ENCODE measurements at places on chromosomes 16 and 17.

- DNase-seq: no peak
These were observed 58.0 kb downstream of the NUP88 start for GRCh38 chr17:5361426-5361825.

GRCh38 chr17:31579265-31579664 is 187.8 kb downstream of the RAB11FIP4 start:
- DNase-seq: peak; percentile 36

DNA sequence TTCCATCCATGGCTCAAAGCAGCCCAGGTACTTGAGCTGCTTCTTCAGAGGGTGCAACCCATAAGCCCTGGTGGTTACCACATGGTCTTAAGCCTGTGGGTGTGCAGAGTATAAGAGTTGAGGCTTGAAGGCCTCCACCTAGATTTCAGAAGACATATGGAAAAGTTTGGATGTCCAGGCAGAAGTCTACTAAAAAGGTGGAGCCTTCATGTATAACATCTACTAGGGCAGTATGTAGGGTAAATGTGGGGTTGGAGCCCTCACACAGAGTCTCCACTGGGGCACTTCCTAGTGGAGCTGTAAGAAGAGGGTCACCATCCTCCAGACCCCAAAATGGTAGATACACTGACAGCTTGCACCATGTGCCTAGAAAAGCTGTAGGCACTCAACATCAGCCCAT is 120.9 kb downstream of the HS3ST3A1 start:
- no peak for DNase-seq

DNA sequence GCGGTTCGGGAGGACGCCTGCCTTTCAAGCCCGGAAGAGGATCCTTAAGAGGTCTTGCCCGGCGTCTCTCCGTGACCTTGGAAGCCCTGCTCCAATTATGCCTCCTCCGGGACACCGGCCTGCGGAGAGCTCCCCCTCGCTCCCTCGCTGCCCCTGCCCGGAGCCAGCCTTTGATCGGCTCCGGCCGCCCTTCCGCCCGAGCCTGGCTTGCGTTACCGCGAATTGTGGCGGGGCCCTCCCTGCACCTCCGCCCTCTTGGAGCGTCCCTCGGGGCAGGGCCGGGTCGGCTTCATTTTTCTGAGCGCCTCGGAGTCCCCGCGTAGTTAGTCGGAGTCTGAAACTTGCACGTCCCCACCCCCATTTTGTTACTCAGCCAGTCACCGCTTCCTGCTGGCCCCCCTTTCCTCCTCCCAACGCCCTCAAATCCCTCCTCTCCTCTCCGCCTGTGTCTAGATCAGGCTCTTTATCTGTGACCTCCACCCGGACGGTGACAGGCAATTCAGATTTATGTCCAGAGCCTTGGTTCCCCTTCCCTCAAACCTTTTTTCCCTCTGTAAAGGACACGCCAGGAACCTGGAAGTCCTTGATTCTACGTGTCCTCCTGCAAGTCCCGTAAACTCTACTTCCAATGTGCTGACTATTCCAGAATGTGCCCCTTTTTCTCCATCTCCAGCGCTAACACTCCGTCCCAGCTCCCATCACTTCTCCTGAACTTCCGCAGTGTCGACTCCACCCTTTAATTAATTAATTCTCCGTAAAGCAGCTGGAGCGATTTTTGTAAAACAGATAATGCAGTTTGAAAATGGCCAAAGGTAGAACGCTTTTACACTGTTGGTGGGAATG is 569 bp upstream of the RABEP2 start:
- peak; percentile 86 for DNase-seq

DNA sequence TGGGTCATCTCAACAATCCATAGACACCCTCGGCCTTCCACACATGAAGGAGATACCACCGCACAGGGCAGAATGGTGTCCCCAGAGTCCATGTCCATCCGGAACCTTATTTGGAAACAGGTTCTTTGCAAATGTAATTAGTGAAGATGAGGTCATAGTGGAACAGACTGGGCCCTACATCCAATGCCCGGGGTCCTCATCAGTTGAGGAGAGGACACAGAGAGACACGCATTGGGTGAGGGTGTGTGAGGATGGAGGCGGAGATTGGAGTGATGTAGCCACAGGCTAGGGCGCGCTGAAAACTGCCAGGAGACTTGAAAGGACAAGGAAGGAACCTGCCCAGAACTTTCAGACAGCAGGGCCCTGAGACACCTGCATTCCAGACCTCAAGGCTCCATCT is 169.4 kb downstream of the ENGASE start:
- no peak for DNase-seq

GRCh38 chr17:36131421-36131820 is 27.8 kb downstream of the CCL4 start:
- DNase-seq: no peak

GRCh38 chr16:3283543-3284447 is 504 bp downstream of the ZNF263 start:
- DNase-seq: peak; percentile 27

DNA sequence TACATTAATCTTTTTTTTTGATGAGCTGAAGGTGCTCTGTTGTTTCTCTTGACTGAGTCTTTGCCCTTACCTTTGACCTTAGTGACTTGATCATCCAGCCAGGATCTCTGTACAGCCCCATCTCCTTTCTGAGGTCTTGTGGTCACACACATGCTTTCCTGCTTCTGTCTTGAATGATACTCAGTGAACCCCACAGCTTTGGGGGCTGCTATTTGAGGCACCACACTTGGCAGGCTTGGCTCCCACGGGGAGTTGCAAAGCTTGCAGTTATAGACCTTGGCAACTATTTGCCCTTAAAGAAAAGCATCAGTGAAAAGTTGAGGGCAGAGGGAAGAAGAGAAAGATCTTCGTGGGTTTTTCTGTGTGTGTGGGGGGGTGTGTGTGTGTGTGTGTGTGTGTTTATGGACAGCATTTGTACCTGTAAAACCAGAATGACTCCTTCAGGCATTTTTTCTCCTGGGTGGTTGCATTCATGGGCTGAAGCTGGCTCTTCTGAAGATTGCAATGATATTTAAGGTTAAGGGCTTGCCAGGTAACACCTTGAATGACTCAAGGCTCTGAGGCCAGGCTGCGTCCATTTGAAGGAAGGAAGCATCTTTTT is 101.6 kb downstream of the MSI2 start:
- no peak for DNase-seq

DNA sequence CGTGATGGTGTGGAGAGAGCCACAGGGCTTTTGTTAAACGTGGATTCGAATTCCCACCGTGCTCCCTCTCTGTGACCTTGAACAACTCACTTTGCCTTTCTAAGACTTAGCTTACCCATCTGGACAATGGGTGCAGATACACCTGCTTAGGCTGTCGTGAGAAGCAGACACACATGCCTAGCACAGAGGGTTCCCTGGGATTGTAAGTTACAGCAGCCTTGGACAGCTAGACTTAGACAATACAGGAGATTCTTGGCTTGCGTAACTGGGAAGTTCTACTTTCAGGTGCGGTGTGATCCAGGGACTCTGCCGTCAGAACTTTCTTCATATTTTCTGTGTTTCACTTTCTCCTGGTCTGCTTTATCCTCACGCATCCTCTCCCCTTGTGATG is 127.0 kb downstream of the ABCC1 start:
- DNase-seq: no peak

DNA sequence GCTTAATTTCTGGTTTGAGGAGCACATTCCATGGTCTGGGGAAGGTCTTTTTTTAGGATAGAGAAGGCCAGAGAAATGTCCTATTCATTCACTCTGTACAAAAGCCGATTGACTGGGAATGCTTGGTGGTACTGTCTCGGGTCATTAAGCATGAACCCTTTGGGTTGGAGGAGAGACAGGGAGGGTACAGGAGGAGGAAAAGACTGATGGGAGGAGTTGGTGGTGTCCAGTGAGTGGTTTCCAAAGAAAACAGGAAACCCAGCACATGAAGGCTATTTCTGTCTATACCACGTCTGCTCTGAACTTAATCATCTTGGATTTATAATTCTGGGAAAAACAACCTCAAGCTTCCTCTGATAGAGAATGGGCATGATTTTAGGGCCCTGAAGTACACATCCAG is 111.9 kb downstream of the XYLT1 start:
- DNase-seq: peak; percentile 22

GRCh38 chr17:60390925-60391470 is 935 bp downstream of the USP32 start:
- peak; percentile 37 for DNase-seq

DNA sequence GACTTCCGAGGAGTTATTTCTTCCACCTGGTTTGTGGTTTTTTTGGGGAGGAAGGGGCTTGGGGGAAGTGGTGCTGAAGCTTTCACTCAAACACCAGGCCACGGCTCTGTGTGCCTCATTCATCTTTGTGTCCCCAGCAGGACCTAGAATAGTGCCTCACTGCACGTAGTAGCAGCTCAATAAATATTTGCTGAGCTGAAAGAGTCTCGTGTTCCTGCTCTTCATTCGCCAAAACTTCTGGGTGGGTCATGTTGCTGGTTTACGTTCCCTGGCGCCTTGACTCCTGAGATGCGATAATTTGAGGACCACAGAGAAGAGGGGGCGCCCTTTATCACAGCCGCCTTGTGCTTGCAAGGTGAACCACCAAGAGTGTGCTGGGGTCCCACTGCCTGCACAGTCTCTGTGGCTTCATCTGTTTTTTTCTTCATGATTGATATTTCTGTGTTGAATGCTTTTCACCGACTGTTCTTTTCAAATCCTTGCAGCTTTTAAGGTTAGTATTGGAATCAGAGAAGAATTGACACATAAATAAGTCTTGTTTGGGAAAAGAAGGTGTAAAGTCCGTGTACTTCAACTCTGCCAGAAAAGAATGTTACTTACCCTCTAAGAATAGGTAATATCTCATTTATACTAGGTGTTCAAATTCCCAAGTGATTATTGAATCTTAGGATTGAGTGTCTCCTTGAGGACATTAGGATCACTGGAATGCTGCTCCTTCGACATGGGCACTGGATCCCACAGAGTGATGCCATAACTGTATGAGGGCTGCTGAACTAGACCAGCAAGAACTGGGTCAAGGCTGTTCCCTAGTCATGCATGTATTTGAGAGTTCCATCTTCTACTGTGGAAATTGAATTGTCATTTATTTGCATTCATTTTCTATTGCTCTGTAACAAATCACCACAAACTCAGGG is 92.7 kb upstream of the CLEC18A start:
- no peak for DNase-seq

DNA sequence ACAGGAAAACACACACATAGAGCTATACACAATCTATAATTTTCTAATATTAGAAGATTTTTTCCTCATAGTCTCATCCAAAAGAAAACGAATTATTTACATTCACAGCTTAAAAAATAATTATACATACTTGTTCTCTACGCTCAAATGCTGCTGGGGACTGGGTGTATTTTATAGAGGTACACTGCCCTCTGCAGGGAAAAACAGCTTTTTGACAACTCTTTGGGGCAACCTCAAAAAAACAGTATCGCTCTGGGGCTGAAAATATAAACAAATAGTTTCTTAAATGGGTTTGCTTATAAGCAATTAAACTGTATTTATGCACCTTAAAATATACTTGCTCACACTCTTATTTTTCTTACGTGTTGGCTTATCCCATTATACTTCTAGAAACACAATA is 261.8 kb upstream of the PSMD7 start:
- no peak for DNase-seq

DNA sequence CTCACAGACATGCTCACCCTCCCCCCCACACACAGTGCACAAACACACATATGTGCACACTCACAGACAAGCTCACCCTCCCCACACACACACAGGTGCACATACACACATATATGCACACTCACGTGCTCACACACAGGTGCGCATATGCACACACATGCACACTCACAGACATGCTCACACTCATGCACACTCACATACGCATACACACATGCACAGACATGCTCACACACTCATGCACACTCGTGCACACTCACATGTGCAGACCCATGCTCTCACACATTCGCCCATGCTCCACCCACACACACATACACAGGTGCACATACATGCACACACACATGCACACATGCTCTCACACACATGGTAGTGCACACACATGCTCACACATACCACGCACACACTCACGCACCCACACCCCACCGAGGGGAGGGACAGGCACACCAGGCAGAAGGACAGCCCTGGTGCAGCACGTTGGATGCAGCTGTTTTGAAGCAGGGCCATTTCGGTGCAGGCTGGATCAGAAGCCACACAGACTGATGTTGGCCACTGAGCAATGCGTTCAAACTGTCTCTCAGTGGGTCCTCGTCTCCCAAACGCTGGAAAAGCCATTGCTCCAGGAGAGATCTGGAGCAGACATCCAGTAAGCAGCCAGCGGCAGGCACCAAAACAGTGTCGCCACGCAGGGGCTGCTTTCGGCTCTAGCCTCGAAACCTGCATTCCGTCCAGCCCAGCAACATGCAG is 86.2 kb upstream of the ZNF469 start:
- DNase-seq: no peak

GRCh38 chr17:74815550-74816370 is 39.6 kb upstream of the NAT9 start:
- DNase-seq: no peak

DNA sequence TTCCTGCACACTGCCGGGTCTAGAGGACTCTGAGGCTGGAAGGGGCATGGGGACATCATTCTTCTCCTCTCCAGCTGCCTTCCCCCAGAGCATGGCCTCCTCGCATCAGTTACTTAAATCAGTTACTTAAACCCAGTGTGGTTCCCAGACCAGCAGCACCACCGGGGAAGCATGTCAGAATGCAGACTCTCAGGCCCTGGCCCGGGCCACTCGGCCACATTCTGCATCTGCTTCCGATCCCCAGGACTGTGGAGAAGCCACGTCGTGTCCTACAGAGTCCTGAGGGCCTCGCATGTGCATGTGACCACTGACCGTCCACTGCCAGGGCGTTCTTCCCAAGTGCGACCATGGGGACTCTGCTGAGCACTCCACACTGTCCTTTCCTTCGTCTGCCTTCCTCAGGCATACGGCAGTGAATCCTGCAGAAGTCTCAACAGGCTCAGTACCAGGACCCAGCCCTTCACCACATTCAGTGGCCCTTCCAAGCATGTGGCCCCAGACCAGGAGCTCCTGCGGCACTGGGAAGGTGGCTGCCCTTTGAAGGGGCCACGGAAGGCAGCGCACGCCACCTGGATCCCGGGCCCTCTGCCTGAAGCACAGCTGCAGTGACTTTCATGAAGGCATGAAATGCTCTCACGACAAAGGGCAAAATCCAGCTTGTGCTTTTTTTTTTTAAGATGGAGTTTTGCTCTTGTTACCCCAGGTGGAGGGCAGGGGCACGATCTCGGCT is 46.9 kb upstream of the RASD1 start:
- no peak for DNase-seq

DNA sequence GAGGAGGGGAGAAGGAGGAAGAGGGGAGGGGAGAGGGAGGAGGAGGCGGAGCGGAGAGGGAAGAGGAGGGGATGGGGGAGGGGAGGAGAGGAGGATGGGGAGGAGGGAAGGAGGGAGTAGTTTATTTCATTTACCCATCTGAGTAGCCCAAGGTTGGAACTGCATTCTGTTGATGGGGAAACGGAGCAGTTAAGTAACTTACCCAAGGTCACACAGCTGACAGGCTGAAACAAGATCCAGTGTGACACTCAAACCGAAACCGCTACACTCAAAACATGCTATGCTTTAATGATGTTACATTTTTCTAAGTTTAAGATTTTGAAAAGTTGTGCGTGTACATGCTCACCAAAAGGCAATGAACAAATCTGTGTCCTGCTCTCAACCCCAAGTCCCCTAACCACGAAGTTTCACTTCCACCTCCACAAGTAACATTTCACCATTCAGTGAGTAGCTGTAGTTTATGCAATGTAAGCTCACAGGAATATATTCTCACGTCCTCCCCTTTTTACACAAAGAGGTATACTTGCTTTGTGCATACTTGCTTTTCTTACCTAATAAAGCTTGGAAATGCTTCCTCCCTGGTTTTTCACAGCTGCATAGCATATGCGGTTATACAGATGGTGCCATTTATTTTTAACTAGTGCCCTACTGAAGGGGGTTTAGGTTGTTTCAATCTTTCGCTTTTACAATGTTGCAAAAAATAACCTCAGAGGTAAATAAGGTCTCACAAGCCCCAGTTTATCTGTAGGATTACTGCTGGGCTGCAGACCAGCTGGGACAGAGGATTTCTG is 275.3 kb downstream of the PARN start:
- no peak for DNase-seq
